Activated effector memory CD4-positive, alpha-beta T cell treated with Interleukin-2 at 50 U/mL for 16 hours (primary cell): ENCODE measurements at places on chromosomes 3 and 15.
A peak's percentile ranks its signal among the peaks of the same experiment; 100 is the strongest.

- DNase-seq = peak; percentile 58
Measured at GRCh38 chr15:31216215-31216911, 110.3 kb upstream of the KLF13 start.

DNA sequence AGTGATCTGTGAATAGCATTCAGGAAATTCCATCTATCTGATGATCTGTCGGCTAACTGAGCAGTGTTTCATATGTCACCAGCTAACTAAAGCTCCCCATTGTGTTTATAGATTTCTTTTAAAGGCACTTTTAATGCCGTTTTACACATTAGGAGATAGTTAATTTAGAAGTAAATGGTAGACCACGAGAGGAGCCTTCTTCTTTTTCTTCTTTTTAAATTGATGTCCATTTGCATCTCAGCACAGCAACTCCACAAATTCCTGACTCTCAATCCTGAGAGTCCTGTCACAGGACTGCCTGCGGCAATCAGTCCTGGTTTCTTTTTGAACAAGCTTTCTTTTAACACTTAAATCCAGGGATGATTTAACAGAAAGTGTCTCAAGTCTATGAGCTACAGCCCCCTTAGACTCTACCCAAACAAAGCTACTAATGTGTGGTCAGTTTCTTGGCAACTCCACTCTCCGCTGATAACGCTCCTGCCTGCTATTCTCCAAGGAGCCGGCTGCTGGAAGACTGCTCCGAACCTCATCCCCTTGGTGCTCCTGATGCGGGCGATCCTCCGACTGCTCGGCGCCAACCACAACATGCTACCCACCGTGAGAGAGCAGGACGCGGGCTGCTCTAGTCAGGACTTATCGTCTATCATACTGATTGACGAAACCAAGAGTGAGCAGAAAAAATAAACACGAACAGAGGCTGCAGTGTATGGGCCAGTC is 421.4 kb downstream of the MECOM start:
- DNase-seq = no peak

- no peak for DNase-seq
Measured at GRCh38 chr3:65857327-65857726, 181.4 kb downstream of the MAGI1 start.

- DNase-seq = no peak
Measured at GRCh38 chr15:68192117-68192516, 13.0 kb downstream of the CALML4 start.

- no peak for DNase-seq
Measured at GRCh38 chr15:95975212-95975611, 355.3 kb upstream of the NR2F2 start.

DNA sequence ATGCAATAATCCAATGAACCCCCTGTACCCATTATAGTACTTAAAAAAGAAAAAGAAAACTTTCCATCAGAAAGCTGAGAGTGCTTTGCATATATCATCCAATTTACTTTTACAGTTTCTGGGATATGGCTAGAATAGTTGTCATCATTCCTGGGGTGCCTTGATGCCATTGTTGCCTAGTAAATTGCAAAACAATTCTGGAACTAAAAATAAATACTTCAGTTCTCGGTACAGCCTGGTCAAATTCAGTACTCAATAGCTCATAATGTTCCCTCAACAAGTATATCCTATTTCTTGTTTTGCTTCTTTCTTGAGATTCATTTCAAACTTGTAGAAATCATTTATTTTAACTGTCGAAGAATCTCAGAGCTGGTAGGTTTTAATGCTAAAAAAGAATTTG is 334.7 kb upstream of the MDFIC2 start:
- no peak for DNase-seq

DNA sequence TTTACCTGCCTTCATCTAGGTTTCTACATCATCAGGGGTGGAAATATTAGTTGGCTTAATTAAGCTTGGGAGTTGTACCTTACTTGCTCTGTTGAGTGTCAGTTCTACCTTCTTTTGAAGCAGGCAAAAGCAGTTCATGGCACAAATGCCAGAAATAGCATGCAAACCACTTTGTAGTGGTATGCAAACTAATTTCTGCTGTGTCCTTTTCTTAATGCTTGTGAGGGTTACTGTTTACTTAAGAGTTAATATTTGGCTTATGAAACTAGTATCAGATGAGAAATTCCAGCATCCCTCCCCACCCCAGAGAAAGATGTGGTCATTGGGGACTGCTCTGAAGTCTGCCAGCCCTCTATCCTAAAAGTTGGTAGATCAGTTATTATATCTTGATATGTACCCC is 7.1 kb downstream of the ATP2C1 start:
- DNase-seq = no peak

DNA sequence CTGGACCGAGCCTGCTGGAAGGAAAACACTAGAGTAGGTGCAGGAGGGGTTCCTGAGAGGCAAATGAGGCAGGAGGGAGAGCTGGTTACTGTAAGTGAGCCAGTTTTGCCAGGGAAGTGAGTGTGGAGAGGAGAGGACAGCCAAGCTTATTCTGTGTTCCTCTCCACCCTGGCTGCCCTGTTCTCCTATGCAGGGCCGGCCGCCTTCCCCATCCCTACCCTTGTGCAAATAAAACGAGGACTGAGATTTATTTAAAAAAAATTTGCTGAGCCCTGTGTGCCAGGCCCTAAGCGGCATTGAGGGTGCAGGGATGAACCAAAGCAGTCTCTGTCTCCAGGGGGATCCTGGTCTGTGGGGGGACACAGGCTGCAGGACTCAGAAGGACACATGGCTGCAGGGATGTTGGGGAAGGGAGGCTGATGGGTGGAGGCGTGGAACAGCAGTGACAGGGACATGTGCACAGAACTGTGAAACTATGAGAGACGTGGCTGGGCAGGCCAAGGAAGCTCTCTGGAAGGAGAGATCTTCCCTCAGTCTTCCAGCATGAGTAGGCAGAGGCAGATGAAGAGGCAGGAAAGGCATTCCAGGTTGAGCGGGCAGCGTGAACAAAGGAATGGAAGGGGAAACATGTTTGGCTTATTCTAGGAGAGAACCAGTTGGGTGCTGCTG is 12.1 kb downstream of the CORO2B start:
- no peak for DNase-seq

- DNase-seq = no peak
Measured at GRCh38 chr15:39419651-39420050, 161.2 kb upstream of the THBS1 start.
